ENCODE measurements at places on chromosomes 1 and 21. TPM values are rescaled to one million over a fixed set of nuclear protein-coding genes. Genes with fewer than 3 reads are reported as not detected.
A peak's percentile ranks its signal among the peaks of the same experiment; 100 is the strongest.

Gene CELA2B
- total RNA-seq, result not detected

GRCh38 chr1:165456114-165456513, 11.2 kb upstream of the RXRG start:
- DNase-seq, result no peak
- no peaks in the 10 kb centered on the region for H3K27me3 ChIP-seq
- no peaks in the 10 kb centered on the region for H3K4me1 ChIP-seq
- no peaks in the 10 kb centered on the region for H3K36me3 ChIP-seq

GRCh38 chr1:38046333-38046883, at the start of gene POU3F1:
POU3F1 (minus strand) TSS chr1:38046793; CDS start chr1:38046743, 50 bp downstream.
- no peak within 1 kb of the TSS for H3K27ac ChIP-seq
- H3K36me3 ChIP-seq, result no peaks in the 10 kb centered on the region
- peaks cover 55% of the 10 kb centered on the region for H3K27me3 ChIP-seq
- peak within 1 kb of the TSS; percentile 49 for H3K4me3 ChIP-seq

DNA sequence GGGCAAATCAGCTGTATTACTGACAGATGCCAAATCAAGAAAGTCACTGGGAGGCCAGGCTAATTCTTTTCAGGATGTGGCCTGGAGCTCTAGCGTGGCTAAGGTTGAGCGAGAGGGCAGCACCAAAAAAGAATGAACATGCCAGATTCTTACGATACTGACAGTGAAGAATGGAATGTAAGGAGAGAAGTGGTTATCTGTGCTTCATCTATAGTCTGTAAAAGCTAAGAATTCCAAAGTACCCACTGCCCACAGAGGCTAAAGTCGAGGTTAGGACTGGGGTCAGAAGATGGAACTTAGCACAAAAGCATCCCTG, 32.7 kb downstream of the TFAP2E start:
- peaks cover 80% of the 10 kb centered on the region for H3K36me3 ChIP-seq
- H3K27ac ChIP-seq, result peak overlapping the region; percentile 20
- H3K27me3 ChIP-seq, result no peaks in the 10 kb centered on the region
- DNase-seq, result peak; percentile 73
- H3K4me3 ChIP-seq, result no peak overlapping the region
